ENCODE measurements at places on chromosomes 1 and 21. TPM values are rescaled to one million over a fixed set of nuclear protein-coding genes. Genes with fewer than 3 reads are reported as not detected.

- no peak for DNase-seq
These were observed 49.2 kb downstream of the S1PR1 start for GRCh38 chr1:101285922-101286570.

- no peak for DNase-seq
These were observed 37.3 kb downstream of the OLFML2B start for GRCh38 chr1:161986328-161986727.

The TNFRSF14 gene
- 37.7 TPM for total RNA-seq

DNA sequence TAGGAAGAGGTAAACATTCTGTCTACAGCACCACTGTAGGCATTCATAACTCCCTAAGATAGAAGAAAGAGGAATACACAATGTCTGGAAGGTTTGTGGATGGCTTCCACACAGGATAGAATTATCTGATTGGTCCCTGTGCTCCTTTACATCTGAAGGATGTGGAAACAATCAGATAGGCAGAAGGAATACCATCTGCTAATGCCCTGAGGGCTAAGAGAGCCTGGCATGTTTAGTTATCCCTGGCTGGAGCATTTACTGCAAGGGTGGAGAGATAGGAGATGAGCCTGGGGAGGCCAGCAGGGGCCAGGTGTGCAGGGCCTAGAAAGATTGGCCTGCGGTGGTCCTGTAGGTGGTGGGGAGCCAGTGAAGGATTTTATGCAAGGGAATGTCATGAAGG, 8.6 kb upstream of the ACBD3 start:
- DNase-seq: no peak

The GATAD2B gene
- 33.5 TPM for total RNA-seq

DNA sequence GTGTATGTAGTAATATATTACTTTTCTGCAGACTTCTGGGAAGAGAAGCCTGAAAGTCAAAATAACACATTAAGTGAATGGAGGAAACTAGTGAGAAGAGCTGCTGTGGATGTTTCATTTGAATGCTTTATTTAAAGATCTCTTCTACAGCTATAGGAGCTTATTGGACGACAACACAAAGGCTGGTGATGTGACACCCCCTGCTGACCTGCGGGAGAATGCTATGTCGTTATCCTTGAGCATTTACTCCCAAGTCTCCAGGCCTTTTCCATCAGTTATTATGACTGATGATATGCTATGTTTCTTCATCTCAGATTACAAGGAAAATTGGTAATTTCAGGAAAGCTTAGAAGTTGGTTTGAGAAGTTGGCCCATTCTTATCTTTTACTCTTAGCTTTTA, 22.3 kb upstream of the PLA2G4A start:
- DNase-seq: no peak

DNA sequence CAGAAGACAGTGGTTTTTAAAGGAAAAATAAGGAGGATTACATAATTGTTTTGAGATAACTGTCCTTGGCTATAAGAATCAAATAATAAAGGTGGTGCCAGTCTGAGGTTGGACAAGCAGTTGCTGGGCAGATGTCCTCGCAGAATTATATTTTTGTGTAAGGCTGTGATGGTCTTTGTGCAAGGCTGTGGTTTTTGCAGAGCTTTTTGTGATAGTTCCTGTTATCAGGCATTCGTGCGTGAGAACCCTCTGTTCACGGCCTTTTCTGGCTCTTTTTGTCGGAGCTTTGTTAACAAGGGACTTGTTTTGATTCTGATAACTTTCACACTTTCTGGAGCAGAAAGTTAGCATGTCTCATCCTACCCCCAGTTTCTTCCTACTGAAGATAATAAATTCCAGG, 33.4 kb downstream of the SH3BP5L start:
- DNase-seq: no peak

The FCRL3 gene
- total RNA-seq: 0.19 TPM

GRCh38 chr1:214452152-214452784, 99.1 kb downstream of the PTPN14 start:
- DNase-seq: no peak

- DNase-seq: no peak
These were observed 6.5 kb upstream of the C2CD4D start for GRCh38 chr1:151846062-151846568.

GRCh38 chr1:115337276-115337632, 795 bp downstream of the NGF start:
- DNase-seq: no peak

The MYOCOS gene
- total RNA-seq: not detected

The MIXL1 gene
- total RNA-seq: not detected

The CHRM3 gene
- total RNA-seq: 1.4 TPM

GRCh38 chr1:15206418-15207030, 40.5 kb upstream of the FHAD1 start:
- peak; percentile 52 for DNase-seq

The SYTL1 gene
- 1.6 TPM for total RNA-seq

DNA sequence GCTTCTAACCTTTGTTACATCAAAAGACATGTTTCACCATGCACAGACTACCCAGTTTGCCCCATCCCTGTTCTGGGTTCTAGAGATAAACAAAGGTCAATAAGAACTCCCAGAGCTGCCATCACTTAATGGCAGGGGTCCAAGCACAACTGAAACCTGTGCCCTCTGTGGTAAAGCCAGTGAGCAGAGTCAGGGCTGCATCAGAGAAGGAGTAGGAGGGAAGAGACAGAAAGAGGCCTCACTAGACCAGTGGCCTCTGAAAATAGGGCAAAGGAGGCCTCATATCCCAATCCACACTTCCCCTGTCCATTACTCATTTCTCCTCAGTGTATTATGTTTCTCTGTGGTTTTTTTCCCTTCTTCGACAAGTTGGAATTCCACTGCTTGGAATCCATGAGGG, 10.2 kb downstream of the ATP1A2 start:
- DNase-seq: no peak

DNA sequence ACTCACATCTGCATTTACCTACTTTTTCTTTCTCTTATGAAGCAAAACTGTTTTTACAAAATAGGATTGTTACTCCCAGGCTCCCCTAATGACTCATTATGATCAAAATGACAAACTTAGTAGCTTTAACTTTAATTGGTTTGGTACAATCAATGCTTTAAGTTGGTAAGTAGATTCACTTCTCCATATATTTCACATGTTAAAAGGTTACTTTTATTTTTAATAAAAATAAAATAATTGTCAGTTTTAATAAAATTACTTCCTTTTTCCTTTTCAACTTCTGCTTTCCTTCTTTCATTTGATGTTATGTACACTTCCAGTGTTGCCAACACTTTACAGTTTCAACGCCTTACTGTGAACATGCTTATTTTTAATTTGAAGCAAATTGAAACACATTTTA, 477.6 kb downstream of the SETD4 start:
- no peak for DNase-seq

- DNase-seq: no peak
These were observed 180.8 kb upstream of the CAMK1G start for GRCh38 chr1:209402697-209403096.

DNA sequence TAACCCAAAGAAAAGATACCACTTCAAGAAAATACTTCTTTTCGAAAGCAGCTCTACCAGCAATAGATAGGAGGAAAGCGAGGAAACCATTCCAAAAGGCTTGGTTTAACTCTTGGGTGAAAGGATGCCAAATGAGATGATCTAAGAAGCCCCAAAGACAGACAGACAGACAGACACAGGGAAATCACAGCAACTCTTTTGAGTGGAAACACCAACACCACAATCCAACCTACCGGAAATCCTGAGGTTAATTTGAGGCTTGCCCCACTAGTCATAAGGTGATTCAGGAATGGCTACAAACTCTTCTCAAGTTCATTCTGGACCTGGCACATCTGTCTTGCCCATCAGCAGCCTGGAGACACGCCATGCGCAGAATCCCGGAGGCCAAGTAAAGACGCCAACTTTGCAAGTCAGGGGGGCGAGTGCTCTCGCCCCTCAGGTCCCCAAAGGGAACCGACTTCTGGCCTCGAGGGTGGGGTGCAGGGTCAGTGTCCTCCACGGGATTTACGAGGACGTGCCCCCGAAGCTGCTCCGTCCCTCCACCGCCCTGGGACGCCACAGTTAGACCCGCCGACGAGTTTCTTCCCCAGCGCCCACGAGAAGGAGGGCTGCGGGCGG, 778 bp downstream of the EVI5 start:
- DNase-seq: no peak

The JTB gene
- total RNA-seq: 78.2 TPM

DNA sequence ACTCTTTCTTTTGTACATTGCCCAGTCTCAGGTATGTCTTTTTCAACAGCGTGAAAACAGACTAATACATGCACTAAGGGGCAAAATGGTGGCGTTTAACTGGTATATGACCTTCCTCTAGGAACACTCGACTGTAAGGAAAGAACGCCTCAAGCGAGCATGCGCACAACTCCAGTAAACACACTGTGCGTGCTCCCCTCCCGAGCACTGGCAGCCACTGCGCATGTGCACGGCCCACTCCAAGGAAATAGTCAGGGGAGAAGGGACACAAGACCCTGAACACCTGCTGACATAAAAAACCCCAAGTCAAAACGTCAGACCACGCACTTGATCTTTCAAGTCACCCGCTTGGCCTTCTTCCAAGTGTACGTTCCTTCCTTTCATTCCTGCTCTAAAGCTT, 173.5 kb downstream of the NPHP4 start:
- no peak for DNase-seq

The SLC45A1 gene
- total RNA-seq: 5.6 TPM

DNA sequence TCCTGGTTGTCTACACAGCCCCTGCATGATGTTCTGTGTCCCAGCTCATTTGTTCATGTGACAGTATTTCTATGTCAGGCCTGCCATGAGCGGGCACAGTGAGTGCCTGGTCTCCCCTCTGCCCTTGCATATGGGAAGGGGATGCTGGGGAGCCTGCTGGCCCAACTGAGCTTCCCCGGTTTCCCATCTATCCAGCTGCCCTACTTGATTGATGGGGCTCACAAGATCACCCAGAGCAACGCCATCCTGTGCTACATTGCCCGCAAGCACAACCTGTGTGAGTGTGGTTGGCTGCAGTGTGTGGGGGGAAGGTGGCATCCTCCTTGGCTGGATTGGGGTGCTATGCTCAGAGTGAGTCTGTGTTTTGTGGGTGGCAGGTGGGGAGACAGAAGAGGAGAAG, 1.5 kb downstream of the GSTM4 start:
- DNase-seq: no peak

The RXFP4 gene
- not detected for total RNA-seq

The VHLL gene
- total RNA-seq: not detected

The KIF21B gene
- 2.6 TPM for total RNA-seq

DNA sequence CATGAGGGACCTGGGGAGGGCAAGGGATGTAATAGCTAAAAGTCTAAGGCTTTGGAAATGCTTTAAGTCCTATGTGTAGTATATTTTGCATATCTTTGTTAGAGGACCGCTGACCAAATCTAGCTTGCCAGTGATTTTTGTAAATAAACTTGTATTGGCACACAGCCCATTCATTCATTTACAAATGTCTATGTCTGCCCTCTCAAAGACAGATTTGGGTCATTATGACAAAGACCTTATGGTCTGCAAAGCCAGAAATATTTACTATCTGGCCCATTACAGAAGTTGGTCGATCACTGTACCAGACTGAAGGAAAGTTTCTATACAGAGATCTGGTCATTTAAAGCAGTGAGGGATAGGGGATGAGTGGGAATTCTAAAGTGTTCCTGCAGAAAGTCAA, 120.1 kb upstream of the RAVER2 start:
- no peak for DNase-seq

The RIPPLY3 gene
- total RNA-seq: not detected

The TMEM81 gene
- 1.5 TPM for total RNA-seq

DNA sequence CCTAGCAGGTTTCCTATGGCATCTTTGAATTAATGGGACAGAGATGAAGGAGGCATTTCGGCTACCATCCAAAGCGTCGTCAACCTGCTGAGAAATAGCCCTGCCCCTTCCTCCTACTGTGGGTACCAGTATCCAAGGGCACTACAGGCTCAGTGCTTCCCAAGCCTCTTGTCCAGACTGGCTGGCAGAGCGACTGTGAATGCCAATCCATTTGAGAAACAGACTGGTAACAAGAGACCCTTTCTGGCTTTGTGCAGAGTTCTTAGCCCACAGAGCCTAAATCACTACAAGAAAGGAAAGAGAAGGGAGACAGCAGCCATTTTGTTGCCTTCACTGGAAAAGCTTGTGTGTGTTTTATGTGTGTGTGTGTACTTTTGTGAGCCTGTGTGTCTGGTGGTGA, 115.5 kb downstream of the HMGB4 start:
- no peak for DNase-seq

DNA sequence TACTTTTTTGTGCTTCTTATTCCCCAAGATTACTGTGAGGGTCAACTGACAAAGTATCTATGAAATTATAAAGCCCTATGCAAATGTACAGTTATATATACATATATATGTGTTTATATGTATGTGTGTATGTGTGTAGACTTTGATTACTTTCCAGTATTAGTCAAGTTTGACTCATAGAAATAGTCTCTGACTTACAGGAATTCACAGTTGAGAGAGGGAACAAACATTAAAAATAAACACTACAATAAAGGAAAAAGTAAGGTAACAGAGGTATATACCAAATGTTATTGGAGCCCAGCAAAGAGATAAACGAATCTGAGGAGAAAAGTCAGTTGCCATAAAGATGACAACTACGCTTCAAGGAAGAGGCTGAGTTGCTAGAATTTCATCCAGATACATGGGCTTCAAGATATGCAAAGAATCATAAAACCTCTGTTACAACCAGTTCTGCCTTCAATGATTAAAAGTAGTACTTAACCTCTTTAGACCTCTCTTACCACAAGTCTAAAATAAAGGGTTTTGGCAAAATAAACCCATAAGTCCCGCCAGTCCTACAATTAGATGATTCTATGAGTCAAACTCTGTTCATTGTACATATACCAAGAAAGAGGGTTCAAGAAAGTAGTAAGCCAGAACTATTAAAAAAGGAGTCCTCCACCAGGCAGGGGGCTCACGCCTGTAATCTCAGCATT, 7.2 kb downstream of the IFT25 start:
- no peak for DNase-seq

The PLA2G2C gene
- total RNA-seq: 0.24 TPM

DNA sequence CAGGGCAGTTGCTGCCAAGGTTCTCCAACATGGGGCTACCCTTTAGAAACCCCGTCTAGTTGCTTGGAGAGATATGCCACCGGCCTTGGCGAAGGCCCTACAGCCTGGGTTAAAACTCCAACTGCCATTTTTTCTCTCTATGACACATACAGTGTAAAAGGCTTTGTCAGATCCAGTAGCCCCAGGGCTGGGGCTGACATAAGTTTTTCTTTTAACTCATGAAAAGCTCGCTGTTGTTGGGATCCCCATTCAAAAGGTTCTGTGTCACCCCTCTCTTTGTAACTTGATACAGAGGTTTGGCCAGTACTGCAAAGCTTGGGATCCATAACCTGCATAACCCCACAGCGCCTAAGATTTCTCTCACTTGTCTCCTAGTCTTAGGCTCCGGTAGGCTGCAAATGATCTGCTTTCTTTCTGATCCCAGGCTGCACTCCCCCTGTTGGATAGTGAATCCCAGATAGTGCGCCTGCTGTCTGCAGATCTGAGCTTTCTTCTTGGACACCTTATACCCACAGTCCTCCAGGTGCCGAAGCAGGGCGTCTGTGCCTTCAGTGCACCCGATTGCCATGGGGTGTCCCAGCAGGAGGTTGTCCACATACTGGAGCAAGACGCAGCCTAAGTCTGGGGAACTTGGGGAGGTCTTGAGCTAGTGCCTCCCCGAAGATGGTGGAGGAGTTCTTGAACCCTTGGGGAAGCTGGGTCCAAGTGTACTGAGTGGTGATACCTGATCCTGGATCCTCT, 406.2 kb downstream of the TGFB2 start:
- DNase-seq: no peak
